ENCODE measurements at places on chromosomes 1 and 21.

DNA sequence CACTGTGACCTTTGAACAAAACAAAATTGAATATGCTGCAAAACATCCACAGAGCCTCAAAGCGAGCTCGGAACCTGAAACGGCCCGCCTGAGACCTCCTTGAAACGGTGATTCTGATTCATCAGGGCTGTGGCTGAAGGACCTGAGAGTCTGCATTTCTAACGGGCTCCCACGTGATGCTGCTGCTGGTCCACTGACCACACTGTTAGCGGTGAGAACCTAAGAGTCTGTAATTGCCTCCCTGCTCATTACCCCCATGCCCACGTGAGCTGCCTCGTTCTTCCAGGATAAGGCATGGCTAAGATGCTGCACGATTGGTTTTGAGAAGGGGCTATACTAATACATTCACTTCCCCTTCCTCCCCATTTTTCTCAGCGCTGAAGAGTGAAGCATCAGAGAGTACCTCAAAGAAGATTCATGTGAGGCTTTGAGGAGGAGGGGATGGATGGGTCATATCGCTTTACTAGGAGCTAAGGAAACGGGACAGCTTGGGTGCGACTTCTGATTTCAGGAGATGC, 9.7 kb downstream of the TLR5 start:
- no peak for DNase-seq

- no peak for DNase-seq
Measured at GRCh38 chr1:232988572-232989040, 38.2 kb downstream of the NTPCR start.

GRCh38 chr1:30727824-30728223, 4.4 kb upstream of the MATN1 start:
- no peak for DNase-seq

DNA sequence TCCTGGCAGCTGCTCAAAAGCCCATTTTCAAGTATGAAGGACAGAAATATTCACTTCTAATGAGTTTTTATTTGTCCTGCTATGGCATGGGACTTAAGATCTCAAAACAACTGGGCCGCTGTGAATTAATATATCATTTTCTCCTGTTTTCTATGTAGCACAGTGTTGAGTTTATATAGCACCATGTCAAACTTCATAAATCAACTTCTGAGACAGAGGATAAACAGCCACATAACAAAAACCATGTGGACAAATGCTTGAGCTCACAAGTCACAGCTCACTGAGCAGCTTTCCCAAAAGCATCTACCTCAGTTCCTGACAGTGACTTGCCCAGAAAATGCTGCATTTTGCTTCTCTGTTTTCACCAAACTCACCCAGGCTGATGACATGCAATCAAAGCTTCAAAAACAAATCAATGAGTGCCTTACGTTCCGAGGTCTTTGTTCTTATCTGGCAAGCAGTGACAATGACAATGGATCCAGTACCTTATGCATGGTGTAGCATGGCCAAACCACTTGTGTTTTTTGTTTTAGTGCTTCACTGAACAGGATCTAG, 722.6 kb downstream of the LRRIQ3 start:
- DNase-seq, result no peak

- no peak for DNase-seq
Measured at GRCh38 chr1:3858231-3858981, 1.1 kb downstream of the DFFB start.

GRCh38 chr1:235881930-235882700, 15.4 kb upstream of the LYST start:
- no peak for DNase-seq

- no peak for DNase-seq
Measured at GRCh38 chr1:151915061-151915686, 5.9 kb upstream of the THEM4 start.

DNA sequence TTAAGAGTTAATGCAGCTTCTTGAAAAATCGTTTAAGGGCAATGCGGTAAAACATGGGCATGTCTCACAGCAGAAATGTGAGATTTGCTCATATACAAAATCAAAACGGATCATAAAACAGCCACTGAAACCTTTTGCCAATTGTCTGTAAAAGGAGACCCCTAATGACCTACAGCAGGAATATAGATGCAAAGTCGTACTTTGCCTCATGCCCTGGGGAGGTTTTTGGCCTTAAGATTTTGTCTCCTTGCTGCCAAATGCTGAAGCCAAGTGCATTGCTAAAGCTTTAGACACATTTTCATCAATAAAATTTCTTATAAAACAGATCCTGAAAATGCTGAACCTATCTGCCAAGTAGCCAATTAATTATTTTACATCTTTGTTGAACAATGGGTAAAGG, 226.9 kb downstream of the TGFB2 start:
- no peak for DNase-seq

DNA sequence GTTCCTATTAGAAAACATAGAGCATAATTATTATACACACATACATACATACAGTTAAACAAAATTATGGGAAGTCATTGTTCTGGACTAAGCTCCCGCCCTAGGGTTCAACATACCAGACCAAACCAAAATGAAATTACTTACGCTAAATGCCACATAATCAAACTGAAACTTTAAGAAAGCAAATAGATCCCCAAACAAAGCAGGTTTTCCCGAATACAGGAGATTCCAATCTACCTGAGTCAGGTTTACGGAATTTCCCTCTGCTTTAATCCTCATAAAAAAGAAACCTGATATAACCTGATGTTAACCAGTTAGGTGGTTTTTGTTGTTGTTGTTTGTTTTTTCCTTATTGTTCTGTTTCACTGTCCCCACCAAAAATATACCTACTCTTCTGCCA, 1886.9 kb downstream of the NCAM2 start:
- DNase-seq, result no peak

DNA sequence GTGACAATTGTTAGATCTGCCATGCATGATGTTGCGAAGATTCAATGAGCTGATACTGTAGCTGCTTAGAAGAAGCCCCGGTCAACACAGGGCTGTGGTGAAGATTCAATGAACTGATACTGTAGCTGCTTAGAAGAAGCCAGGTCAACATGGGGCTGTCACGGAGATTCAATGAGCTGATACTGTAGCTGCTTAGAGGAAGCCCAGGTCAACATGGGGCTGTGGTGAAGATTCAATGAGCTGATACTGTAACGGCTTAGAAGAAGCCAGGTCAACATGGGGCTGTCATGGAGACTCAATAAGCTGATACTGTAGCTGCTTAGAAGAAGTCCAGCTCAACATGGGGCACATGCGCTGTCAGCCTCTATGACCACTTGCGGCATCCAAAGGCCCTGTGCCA, 18.8 kb upstream of the BACE2 start:
- DNase-seq, result no peak

- no peak for DNase-seq
Measured at GRCh38 chr1:151905070-151905442, 4.3 kb downstream of the THEM4 start.

GRCh38 chr1:25780318-25781129, 19.5 kb upstream of the SELENON start:
- no peak for DNase-seq

GRCh38 chr1:30270461-30270860, 452.9 kb downstream of the MATN1 start:
- DNase-seq, result no peak

GRCh38 chr1:96978901-96979300, 257.3 kb downstream of the PTBP2 start:
- no peak for DNase-seq

GRCh38 chr1:241142493-241142892, 214.5 kb downstream of the RGS7 start:
- no peak for DNase-seq

DNA sequence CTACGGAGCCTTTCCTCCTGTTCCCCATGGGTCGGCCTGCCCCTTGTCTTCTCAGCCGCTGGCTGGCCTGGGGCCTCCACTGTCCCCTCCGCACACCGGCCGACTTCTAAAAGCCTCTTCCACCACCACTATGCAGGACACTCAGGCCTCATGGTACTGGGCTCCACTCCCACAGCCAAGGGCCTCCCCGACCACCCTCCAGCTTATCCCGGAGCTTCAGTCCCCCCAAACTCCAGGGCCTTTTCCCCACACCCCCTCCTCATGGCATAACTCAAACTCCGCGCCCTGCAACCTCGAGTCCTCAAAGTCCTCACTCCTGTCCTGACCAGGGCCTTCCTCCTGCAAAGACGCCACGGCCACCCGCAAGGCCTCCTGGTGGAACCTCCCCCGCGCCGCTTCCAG, 2.0 kb downstream of the LRRC41 start:
- DNase-seq, result no peak

GRCh38 chr21:35428489-35428888, 379.4 kb upstream of the RUNX1 start:
- no peak for DNase-seq

- no peak for DNase-seq
Measured at GRCh38 chr1:204275695-204276370, 62.0 kb upstream of the GOLT1A start.

DNA sequence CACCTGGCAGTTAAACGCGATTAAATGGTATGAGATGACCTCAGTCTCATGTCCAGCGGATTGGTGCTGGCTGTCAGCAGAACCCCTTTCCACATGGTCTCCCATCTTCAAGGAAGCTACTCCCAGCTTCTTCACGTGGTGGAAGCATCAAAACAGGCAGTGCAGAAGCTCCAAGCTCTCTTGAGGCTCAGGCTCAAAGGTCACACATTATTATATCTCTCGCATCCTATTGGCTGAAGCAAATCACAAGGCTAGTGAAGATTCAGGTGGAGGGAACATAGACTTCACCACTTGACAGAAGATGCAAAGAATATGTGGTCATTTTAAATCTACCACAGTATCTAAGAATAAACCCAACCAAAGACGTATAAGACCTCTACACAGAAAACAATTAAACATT, 181.9 kb downstream of the VPS13D start:
- DNase-seq, result no peak

GRCh38 chr1:184393962-184394361, 7.1 kb downstream of the C1orf21 start:
- no peak for DNase-seq

- DNase-seq, result no peak
Measured at GRCh38 chr1:37901893-37902225, 42.5 kb upstream of the MTF1 start.

DNA sequence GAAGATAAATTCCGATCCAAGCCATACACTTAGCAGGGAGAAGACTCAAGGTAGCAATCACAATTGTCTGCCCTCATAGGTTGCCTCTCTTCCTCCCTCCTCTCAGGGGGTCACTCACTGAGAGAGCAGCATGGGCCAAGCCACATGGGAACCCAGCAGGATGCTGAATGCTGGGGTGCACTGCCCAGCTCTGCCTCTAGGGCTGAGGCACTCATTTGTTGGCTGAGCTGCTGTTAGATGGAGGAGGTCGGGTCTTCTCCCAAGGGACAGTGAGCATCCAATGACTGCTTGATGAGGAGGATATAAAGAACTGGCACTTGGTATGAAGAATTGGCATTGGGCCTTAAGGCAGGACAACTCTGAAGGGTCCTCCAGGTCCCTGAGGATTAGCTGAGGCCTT, 418.8 kb downstream of the SIPA1L2 start:
- DNase-seq, result no peak

- no peak for DNase-seq
Measured at GRCh38 chr1:221458447-221459156, 283.3 kb downstream of the DUSP10 start.

DNA sequence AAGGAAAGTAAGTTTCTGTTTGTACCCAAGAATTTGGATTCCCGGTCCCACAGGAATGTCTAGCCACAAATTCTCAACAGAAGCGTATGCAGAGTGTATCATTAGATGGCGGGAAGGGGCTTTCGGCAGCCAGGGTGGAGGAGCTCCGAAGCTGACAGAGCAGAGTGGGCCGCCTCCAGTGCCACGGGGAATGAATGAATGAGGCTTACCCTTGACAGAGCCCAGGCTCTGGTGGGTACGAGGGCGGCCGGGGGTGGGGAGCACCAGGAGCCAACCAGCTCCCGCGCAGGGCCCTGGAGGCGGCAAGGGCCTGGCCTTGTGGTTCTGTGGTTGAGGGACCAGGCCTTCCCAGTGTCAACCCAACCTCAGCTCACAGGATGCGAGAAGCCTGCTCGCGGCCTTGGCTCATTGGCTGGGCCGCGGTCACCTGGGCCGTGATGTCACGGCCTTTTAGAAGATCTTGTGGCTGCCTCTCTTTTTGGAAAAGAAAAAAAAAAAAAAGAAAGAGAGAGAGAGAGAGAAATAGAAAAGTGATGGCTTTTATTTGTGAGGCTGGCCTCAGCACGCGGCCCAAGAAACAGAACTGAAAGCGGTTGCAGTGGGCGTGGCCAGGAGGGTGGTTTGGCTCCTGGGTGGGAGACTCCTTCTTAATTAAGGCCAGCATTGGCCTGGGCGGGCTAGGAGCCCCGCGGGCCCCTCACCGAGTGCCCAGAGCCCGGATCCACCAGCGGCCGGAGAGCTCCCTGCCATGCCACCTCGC, 34.9 kb upstream of the RUNX3 start:
- DNase-seq, result no peak

DNA sequence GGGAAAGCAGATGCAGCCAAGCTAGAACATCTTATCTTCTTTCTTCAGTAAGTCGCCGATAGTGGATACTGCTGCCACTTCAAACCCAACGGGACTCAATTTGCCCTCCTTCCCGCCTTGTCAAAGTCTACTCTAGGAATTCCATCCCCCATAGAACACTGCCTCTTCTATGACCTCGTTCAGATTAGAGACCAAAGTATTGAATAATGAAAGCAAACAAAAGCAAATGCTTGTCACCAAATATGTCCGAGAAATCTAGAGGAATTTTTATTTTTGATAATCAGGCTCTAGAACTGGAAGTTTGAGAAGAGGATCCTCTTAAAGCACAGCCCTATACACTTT, 853 bp upstream of the RRAGC start:
- DNase-seq, result no peak

- no peak for DNase-seq
Measured at GRCh38 chr1:108033550-108033951, 68.6 kb upstream of the VAV3 start.

- DNase-seq, result no peak
Measured at GRCh38 chr1:195733826-195734225, 874.4 kb downstream of the KCNT2 start.

GRCh38 chr1:182041615-182042014, 19.9 kb downstream of the ZNF648 start:
- no peak for DNase-seq

- DNase-seq, result no peak
Measured at GRCh38 chr1:77948841-77949424, 29.9 kb downstream of the FUBP1 start.

DNA sequence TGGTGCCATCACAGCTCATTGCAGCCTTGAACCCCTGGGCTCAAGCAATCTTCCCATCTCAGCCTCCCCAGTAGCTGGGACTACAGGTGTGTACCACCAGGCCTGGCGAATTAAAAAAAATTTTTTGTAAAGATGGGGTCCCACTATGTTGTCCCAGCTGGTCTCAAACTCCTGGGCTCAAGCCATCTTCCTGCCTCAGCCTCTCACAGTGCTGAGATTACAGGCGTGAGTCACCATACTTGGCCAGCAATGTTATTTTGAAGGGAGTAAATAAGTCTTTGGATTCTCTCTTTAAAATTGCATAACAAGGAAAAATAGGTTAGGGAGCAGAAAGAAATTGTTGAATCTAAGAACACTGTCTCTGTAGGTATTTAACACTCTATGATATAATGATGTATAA, 111.3 kb downstream of the RPS6KC1 start:
- no peak for DNase-seq

DNA sequence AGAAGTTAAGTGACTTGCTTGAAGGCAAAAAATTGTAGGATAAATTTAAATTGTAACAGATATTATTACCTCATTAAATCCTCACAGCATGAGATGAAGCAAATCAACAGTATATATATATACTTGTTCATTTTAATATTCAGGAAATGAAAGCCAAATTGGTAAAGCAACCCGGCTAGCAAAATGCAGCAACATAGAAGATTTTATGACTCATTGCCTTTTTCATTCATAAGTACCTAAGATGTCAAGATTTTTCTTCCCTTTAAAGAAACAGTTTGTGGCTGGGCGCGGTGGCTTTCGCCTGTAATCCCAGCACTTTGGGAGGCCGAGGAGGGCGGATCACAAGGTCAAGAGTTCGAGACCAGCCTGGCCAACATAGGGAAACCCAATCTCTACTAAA, 190.5 kb upstream of the NRIP1 start:
- no peak for DNase-seq
